ENCODE measurements at places on chromosomes 16 and 17.

GRCh38 chr16:68475071-68475470, 26.8 kb upstream of the SMPD3 start:
- DNase-seq, result no peak

DNA sequence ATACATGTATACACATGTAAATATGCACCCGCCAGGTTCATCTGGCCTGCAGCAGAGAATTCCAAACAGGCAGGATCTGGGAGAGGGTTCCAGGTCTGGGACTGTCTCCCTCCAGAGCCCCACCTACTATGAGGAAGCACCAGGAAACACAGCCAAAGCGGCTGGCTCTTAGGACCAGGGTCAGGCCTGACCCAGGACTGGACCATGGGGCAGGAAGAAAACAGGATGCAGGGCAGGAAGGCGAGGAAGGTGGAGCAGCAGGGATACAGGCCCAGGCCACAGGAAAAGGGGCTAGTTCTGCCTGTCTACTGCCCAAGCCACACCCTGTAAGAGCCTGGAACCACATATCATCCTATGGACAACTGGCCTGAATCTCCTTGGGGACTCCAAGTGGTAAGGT, 2.2 kb downstream of the HID1 start:
- no peak for DNase-seq

DNA sequence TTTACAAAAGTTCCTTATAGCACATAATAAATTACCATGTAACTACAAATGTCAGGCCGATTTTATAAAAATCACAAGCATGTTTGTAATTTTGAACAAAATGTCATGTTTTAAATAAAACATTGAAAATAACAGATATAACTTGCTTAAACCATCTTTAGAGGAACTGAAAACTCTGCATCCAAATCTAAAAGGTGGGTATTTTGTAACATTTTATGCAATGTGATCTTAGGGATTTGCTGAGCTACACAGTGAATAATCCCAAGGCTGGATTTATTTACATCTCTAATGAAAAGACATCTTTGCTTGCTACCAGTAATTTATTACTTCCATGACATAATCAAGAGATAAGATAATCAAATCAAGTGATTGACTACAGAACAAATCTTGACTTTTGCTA, 47.5 kb downstream of the N4BP1 start:
- DNase-seq, result no peak

DNA sequence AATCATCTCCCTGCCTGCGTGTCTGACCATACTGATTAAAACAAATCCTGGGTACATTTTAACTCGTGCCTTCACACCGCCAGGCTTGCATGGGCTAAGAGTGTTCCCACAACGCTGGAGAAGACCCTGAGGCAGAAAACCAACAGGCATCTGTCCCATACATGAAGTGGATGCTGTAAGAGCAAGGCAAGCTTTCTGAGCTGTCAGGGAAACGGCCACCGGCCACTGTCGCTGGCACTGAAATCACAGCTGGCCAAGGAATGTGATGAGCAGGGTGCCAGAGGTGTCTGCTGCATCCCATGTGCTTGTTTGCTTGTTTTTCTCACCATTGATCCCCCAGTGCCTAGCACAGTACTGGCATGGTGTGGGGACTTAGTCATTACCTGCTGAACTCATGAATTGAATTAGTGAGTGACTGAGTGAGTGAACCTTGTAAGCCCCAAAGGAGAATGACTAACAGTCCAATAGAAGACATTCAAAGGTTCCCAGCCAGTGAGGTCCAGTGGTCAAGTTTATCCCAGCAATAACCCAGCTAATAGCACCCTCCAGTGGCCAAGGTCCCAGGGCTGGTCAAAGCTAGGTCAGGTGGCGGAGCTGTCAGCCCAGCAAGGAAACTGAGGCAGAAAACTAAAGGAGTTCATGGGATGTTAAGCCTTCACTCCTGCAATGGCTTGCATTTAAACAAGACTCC, 92.7 kb upstream of the CDH5 start:
- no peak for DNase-seq

DNA sequence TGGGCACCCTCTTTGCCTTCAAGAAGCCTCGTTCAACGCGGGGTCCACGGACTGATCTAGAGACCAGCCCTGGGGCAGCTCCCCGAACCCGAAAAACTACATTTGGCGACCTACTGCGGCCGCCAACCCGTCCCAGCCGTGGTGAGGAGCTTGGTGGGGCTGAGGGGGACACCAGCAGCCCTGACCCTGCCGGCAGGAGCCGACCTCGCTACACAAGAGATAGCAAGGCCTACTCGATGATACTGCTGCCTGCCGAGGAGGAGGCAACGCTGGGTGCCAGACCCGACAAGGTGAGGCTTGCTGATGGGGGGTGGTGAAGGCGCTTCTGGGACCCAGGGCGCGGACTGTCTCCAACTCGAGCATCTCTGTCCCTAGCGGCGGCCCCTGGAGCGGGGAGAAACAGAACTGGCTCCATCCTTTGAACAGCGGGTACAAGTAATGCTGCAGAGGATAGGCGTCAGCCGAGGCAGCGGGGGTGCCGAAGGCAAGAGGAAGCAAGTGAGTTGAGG, 5.6 kb downstream of the ACD start:
- no peak for DNase-seq

DNA sequence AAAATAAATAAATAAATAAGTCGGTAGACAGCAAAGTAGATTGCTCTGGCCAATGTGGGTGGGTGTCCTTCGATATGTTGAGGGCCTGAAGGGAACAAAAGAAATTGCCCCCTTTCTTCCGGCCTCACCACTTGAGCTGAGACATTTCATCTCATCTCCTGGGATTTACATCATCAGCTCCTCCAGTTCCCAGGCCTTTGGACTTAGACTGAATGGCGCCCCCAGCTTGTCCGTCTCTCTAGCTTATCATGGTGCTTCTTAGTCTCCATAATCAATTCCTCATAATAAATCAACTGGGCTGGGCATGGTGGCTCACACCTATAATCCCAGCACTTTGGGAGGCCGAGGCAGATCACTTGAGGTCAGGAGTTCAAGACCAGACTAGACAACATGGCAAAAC, 13.8 kb upstream of the HAP1 start:
- no peak for DNase-seq

GRCh38 chr16:24571096-24571495, 31.7 kb downstream of the RBBP6 start:
- DNase-seq, result no peak

GRCh38 chr17:10769840-10770239, 34.1 kb downstream of the TMEM238L start:
- no peak for DNase-seq

- DNase-seq, result no peak
Measured at GRCh38 chr17:80126449-80126715, 20.5 kb downstream of the EIF4A3 start.

GRCh38 chr17:57562184-57562698, 182.9 kb downstream of the CCDC182 start:
- no peak for DNase-seq

GRCh38 chr16:4200000-4200780, 41.7 kb downstream of the SRL start:
- no peak for DNase-seq

- DNase-seq, result no peak
Measured at GRCh38 chr17:49916854-49917515, 52.0 kb upstream of the DLX4 start.

DNA sequence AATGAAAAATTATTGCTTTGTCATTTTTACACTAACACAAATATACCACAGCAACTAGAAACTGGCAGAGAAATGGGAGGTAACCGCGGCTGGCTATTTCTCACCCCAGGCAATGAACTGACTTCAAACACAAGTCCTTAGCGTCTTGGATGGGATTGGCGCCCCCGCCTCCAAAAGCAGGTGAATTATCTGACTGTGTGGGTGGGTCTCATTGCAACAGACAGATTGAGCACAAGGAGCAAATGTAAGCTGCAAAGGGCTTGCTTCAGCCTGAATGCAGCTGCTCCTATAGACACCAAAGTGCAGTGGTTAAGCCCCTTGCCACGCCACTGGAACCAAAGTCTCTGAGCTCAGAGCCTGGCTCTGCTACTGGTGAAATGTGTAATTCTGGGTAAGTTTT, 225.0 kb downstream of the XYLT1 start:
- DNase-seq, result no peak

GRCh38 chr16:9399573-9399972, 308.1 kb downstream of the HAPSTR1 start:
- no peak for DNase-seq

DNA sequence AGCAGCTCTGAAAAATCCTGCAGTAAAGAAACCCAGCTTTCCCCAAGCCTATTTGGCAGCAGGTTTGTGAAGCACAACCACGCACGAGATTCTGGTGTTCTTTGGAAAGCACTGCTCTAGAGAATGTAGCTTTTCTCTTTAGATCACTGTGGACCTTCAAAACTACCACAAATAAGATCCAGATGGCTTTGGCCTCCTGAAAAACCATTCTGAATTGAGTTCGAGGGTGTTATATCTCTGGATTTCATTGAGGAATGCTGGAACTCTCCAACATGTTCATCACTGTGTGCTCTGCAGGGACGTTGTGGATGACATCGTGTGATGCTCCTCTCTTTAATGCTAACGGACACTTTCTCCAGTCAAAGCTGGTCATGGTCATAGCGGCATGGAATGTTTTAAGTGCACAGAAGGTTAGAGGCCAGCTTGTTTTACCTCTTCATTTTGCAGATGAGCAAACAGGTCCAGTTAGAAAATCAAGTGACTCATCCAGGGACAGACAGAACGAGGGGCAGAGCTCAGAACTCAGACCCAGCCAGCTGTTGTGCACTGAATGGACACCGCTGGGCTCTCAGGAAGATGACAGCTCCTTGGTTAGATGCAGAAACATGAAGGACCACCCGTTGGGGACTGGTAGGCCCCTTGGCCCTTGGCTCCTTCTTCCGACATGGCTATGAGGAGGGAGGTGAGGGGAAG, 37.2 kb downstream of the CCDC42 start:
- no peak for DNase-seq

DNA sequence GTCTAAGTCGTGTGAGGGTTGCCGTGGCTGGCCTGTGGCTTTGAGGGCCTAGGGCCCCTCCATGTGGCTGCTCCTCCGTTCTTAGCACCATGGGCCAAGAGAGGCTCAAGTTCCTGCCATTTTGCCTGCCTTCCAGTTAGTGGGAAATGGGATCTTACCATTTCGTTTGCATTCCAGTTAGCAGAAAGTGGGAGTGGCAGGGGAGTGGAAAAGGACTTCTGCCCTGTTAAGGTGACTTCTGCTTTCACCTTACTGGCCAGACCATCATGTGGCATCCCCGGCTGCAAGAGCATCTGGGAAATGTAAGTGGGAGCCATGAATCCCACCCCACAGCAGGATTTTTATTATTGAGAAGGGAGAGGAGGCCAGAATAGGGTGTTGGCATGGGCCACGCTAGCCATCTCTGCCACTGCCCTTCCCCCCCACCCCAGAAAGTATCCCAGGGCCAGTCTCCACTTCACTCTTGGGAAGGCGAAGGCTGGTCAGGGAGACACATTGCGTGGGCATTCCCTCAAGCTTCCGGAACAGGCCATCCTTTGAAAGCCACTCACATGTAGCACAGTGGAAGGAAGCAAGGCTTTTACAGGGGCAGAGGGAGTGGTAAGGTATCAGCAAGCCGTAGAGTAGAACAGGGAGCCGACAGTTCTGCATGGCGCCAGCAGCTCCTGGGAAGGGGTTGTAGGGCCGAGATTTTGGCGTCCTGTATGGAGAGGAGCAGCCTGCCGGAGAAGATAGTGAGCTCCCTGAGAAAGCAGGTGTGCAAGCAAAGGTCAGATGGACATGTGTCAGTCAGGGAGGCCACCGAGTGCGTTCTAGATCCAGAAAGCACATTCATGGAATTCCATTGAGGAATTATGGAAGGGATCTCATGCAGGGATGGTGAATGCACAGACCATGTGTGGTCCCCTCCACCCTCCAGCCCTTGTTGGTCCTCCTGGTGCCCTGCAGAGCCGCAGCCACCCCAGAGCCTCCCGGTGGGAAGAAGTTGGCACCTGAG, 33.4 kb downstream of the CMIP start:
- DNase-seq, result no peak

GRCh38 chr16:85978291-85978775, 79.4 kb downstream of the IRF8 start:
- DNase-seq, result no peak

DNA sequence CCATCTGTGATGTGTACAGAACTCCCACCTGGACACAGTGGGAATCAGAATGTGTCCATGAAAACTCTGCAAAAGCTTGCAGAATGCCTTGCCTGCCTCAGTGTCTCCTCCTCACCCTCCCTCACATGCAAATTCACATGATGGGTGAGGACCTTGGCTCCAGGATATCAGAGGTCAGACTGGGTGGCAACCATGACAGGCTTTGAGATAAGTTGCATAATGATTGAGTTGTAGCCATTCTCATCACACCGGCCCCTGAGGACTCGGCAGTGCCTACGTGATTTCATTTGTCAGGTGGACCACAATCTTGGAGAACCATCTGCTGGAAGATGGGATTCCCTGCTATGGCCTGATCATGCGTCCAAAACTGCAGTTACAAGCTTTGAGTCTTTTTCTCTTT, 3.9 kb upstream of the ADCY9 start:
- DNase-seq, result no peak

DNA sequence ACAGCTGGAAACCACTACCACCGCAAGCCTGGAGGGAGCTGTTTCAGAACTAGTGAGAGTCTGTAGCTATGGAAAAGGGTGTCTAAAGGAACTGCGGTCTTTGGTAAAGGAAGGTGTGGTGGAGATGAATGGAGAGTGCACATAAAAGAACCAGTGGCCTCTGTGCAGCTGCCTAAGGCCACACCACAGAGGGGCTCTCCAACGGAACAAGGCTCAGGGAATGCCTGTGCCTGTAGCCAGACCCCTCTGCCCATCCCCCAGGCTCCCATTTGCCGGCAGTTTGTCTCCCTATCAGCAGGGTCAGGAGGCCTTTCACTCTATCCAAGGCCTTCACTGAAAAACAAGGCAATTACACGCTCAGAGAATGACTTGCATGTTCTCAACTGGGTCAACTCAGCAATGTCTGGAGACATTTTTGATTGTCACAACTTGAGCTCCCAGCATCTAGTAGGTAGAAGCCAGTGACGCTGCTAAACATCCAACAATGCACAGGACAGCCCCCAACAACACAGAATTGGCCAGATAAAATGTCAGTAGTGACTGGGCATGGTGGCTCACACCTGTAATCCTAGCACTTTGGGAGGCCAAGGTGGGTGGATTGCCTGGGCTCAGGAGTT, 3.3 kb upstream of the FDXR start:
- no peak for DNase-seq

DNA sequence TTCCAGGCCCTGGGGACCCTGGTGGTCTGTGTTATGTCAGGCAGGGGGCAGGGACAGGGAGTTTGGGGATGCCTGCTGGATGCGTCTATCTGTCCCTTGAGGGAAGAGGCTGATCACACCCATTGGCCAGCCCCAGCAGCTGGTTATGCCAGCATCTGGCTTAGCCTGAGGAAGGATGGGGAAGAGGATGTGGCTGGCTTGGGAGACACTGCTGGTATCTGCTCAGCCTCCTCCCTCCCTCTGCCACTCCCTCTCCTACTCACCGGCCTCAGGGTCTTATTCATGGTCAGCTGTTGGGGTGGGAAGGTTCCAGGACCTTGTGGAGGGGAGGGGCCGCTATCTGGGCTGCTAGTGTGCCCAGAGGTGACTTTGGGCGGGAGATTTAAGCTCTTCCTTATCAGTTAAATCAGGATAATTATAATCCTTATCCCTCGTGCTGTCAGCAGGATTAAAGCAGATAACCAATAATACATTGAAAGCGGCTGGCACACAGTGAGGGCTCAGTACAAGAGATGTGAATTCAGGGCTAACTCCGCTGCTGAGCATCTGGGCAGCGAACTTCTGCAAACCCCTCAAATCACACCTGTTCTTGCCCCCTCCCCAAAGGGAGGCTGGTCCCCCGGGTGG, 36.0 kb upstream of the MLKL start:
- DNase-seq, result no peak

GRCh38 chr16:69820926-69821541, 58.9 kb downstream of the WWP2 start:
- DNase-seq, result no peak

GRCh38 chr16:72502594-72503005, 330.6 kb upstream of the PMFBP1 start:
- DNase-seq, result no peak
